Activated T-helper 1 cell treated with anti-CD3 and anti-CD28 coated beads, Interleukin-12 subunit alpha, Interleukin-12 subunit beta, Interleukin-2, Interleukin-4 antibody, amounts not matched to agents 30 ng/mL and 10 ng/mL and 1 ng/mL, durations not matched to agents 14 hours and 24 hours and 36 hours (primary cell): ENCODE measurements at places on chromosomes 5 and 9. TPM values are rescaled to one million over a fixed set of nuclear protein-coding genes. Genes with fewer than 3 reads are reported as not detected.

Gene MELK
- total RNA-seq = 46.4 and 48.3 TPM in 2 replicates

Gene SELENOP
- total RNA-seq = not detected in 2 replicates

Gene GPR150
- 0.22 and 0.26 TPM in 2 replicates for total RNA-seq

Gene IL5
- 1.5 and 2.2 TPM in 2 replicates for total RNA-seq

Gene LAMC3
- total RNA-seq = 0.05 TPM in 2 replicates

Gene FOXD4L6
- 0.16 TPM in 1 of 2 replicates, not detected in the other for total RNA-seq

Gene CMYA5
- 0.10 and 0.15 TPM in 2 replicates for total RNA-seq

Gene SLC45A2
- total RNA-seq = 0.18 TPM in 1 of 2 replicates, not detected in the other

Gene PCDHGA4
- total RNA-seq = 0.21 and 0.44 TPM in 2 replicates

Gene PCDHA13
- not detected in 2 replicates for total RNA-seq

Gene NACC2
- 3.7 and 4.0 TPM in 2 replicates for total RNA-seq

Gene GLT6D1
- total RNA-seq = not detected in 2 replicates

Gene SLIT3
- total RNA-seq = 0.03 and 0.20 TPM in 2 replicates

Gene ENTPD2
- not detected in 2 replicates for total RNA-seq
